Lung (tissue), 17 donors: ENCODE measurements at places on chromosomes 7 and 10. TPM values are rescaled to one million over a fixed set of nuclear protein-coding genes. Genes with fewer than 3 reads are reported as not detected.
A peak's percentile ranks its signal among the peaks of the same experiment; 100 is the strongest.

GRCh38 chr10:27399871-27400270, 104.2 kb upstream of the RAB18 start:
- H3K4me1 ChIP-seq: no peaks in the 10 kb centered on the region
- no peaks in the 10 kb centered on the region for H3K27me3 ChIP-seq
- H3K27ac ChIP-seq: no peak overlapping the region
- H3K4me3 ChIP-seq: no peak overlapping the region

Gene DYNC1I1
- 7.6 TPM for total RNA-seq

DNA sequence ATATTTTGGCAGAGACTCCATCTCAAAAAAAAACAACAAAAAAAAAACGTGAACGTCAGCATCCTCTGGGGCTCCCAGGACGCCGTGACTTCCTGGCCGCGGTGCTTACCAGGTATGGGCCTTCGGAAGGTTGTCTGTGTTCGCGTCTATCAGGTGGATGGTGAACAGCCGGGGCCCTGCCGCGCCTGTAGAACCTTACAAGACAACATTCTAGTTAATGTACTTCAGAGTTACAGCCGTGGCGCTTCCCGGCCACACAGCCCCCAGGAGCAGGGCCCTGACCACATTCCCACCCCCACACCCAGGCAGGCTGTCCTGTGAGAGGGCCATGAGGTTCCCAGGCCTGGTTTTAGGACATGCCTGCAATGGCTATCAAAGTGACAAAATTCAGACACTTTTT, 111.0 kb downstream of the SMURF1 start:
- no peaks in the 10 kb centered on the region for H3K4me1 ChIP-seq
- H3K27ac ChIP-seq: no peak overlapping the region
- no peaks in the 10 kb centered on the region for H3K27me3 ChIP-seq
- no peak for DNase-seq

DNA sequence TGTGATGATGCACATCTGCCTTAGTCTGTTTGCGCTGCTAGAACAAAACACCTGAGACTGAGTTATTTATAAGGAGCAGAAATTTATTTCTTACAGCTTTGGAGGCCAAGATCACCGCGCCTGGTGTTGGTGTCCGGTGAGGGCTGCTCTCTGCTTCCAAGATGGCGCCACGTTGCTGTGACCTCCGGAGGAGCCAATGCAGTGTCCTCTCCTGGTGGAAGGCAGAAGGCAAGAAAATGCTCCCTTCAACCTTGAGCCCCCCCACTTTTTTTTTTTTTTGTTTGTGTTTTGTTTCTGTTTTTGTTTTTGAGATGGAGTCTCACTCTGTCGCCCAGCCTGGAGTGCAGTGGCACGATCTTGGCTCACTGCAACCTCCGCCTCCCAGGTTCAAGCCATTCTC, 16.0 kb upstream of the ACTR3B start:
- H3K27me3 ChIP-seq: no peaks in the 10 kb centered on the region
- H3K27ac ChIP-seq: no peak overlapping the region
- H3K36me3 ChIP-seq: no peaks in the 10 kb centered on the region

DNA sequence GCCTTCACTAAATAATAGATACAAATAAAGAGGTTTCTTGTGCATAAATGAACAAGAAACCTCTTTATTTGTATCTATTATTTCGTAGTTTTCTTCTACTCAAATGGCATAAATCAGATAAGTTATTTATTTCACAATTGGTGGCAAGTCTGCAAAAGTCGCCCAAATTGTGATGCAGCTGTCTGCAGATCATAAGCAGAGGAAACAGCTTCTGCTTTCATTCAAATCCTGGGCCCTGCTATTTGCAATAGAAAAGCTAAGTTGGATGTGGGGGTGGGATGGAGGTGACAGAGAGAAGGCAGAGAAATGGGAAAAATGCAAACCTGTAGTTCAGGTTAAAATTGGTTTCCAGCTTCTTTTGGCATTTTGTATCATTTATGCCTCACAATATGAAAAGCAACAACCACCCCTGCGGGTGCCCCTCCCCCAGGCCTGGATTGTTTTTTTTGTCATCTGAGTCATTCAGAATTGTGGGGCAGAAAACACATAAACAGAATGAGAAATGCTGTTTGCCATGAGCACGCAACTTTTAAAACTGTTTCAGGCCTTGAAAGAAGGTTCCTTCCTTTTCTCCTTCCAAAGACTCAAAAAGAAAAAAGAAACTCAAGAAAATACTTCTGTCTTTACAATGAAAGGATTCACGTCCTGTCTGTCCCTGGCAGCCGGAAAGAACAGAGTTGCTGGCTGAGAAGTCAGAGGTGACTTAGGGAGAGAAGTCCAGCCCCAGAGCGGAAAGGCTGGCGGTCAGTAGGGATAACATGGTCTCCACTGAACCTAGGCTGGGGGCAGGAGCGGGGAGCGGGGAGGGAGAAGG, 132.9 kb downstream of the BAMBI start:
- peak; percentile 27 for DNase-seq
- H3K27me3 ChIP-seq: no peaks in the 10 kb centered on the region
- peaks cover 56% of the 10 kb centered on the region for H3K4me1 ChIP-seq
- peak overlapping the region; percentile 48 for H3K27ac ChIP-seq
- no peak overlapping the region for H3K4me3 ChIP-seq

Gene GIMAP6
- 38.9 TPM for total RNA-seq

Gene TEX47
- total RNA-seq: not detected

GRCh38 chr7:122588621-122589020, 110.3 kb downstream of the RNF133 start:
- H3K36me3 ChIP-seq: no peaks in the 10 kb centered on the region
- no peak for DNase-seq
- H3K4me1 ChIP-seq: peaks cover 8% of the 10 kb centered on the region
- H3K4me3 ChIP-seq: no peak overlapping the region
- no peaks in the 10 kb centered on the region for H3K27me3 ChIP-seq
- no peak overlapping the region for H3K27ac ChIP-seq

GRCh38 chr10:119371704-119372663, 164.6 kb downstream of the GRK5 start:
- peaks cover 25% of the 10 kb centered on the region for H3K4me1 ChIP-seq
- DNase-seq: no peak
- peak overlapping the region; percentile 88 for H3K27ac ChIP-seq
- no peaks in the 10 kb centered on the region for H3K36me3 ChIP-seq

DNA sequence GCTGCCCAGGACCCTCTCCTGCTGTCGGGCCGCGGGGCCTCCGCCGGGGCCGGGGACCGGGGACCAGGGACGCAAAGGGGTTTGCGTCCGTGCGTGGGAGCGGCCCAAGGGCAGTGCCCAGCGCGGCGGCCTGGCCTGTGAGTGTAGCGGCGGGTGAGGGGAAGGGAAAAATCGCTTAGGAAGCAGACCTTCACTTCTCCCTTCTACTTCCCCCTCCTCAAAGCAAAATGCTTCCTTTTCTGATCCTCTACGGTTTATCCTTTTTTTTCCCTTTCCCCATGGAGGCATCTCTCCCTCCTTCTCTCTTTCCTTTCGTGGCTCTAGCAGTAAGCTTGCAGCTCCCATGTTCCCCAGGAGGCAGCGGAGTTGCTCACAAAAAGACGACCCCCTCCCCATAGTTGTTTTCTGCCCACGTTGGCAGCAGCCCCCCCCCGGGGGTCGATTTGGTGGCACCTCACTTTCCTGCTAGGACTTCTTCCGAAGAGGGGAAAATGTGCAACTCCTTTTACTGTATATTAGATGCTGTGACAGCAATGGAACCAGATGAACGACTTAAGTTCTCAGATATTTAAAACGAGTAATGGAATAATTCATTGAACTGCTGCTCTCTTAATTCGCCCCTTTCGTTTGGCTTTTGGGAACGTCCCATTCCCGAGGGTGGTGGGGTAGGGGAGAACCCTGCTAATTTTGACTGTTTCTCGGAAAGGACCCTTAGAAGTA, 724 bp downstream of the CAPZA2 start:
- peak overlapping the region; percentile 71 for H3K4me3 ChIP-seq
- DNase-seq: peak; percentile 73
- no peaks in the 10 kb centered on the region for H3K27me3 ChIP-seq

Gene PNLIPRP3
- not detected for total RNA-seq

DNA sequence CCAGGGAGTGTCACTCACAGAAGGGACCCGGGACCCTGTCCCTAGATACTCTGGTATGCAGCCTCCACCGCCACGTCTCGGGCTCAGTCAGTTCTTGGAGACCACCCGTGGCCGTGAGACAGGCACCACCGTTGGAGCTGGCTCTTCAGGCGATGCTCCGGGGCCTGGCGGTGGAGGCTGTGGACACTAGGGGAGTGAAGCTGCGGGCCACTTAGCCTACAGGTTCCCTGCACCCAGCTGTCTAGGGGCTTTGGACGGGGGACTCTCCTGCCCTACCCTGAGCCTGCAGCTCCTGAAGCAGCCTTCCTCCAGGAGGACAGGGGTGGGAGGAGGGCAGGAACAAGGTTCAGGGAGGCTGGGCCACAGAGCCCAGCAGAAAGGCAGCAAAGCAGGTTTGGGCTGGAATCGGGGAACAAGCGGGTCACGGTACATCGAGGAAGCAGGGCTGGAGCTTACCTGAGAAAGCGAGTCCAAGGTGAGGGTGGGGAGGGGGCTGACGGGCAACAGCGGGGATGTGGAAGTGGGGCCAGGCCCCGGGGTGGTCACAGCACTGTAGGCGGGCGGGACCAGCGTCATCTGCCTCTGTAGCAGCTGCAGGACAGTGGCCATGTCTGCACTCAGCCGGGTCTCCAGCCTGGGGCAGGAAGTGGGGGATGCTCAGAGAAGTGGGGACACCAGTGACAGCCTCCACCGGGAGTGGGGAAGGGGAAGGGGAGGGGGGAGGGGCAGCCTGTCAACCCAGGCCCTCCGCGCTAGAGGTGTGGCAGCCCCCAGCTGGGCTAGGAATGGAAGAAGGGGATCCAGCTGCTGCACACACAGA, 31.5 kb downstream of the KCNH2 start:
- peaks cover 5% of the 10 kb centered on the region for H3K4me1 ChIP-seq
- no peaks in the 10 kb centered on the region for H3K36me3 ChIP-seq
- no peak for DNase-seq
- H3K4me3 ChIP-seq: no peak overlapping the region

Gene ZPBP
- total RNA-seq: 0.85 TPM

Gene GIMAP7
- 20.6 TPM for total RNA-seq

Gene TMEM140
- 16.1 TPM for total RNA-seq

Gene SKIDA1
- 1.6 TPM for total RNA-seq

- no peak overlapping the region for H3K4me3 ChIP-seq
- H3K4me1 ChIP-seq: peaks cover 11% of the 10 kb centered on the region
- H3K27me3 ChIP-seq: peaks cover 6% of the 10 kb centered on the region
These were observed 4.7 kb downstream of the PDGFA start for GRCh38 chr7:514651-515598.

- no peak overlapping the region for H3K4me3 ChIP-seq
- DNase-seq: no peak
- no peak overlapping the region for H3K27ac ChIP-seq
- H3K4me1 ChIP-seq: no peaks in the 10 kb centered on the region
- peaks cover 4% of the 10 kb centered on the region for H3K27me3 ChIP-seq
These were observed 16.4 kb downstream of the PRSS2 start for GRCh38 chr7:142787034-142787768.

DNA sequence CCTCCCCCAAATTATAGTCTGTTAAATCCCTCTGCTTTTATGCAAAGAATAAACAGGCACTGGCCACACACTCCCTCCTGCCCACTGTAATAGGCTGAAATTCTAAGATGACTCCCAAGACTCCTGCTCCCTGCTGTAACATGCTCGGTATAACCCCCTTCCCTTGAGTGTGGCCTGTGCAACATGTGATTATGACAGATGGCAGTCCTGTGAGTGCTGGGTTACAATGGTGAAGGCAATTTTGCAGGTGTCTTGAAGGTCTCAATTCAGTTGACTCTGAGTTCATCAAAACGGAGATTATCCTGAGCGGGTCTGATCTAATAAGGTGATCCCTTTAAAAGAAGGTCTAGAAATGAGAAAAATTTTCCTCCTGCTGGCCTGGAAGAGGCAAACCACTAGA, 55.9 kb downstream of the CREB3L2 start:
- no peak overlapping the region for H3K27ac ChIP-seq
- no peak overlapping the region for H3K4me3 ChIP-seq
- no peaks in the 10 kb centered on the region for H3K36me3 ChIP-seq
- peaks cover 11% of the 10 kb centered on the region for H3K4me1 ChIP-seq
- DNase-seq: no peak

GRCh38 chr7:5477723-5478531, 54.3 kb upstream of the TNRC18 start:
- H3K27me3 ChIP-seq: no peaks in the 10 kb centered on the region
- no peak overlapping the region for H3K27ac ChIP-seq

DNA sequence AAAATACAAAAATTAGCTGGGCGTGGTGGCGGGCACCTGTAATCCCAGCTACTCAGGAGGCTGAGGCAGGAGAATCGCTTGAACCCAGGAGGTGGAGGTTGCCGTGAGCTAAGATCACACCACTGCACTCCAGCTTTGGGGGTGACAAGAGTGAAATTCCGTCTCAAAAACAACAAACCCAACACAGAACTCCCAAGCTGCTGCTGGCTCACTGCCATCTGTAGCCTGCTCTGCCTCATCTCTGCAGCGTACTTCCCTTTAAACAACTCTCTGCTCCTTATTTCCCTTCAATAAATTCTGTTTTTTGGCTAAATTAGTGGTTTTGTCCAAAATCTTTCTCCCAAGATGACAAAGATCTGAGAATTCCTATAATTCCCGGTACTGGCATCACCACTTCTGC, 189.2 kb upstream of the GALNT17 start:
- DNase-seq: peak; percentile 58
- no peaks in the 10 kb centered on the region for H3K4me1 ChIP-seq
- no peaks in the 10 kb centered on the region for H3K36me3 ChIP-seq
- no peak overlapping the region for H3K27ac ChIP-seq

GRCh38 chr7:149879271-149879743, 5.5 kb downstream of the ATP6V0E2 start:
- no peaks in the 10 kb centered on the region for H3K4me1 ChIP-seq
- no peaks in the 10 kb centered on the region for H3K27me3 ChIP-seq
- H3K27ac ChIP-seq: no peak overlapping the region
- H3K36me3 ChIP-seq: no peaks in the 10 kb centered on the region

Gene SFTPA2
- total RNA-seq: 7,888 TPM

Gene STN1
- 41.6 TPM for total RNA-seq

DNA sequence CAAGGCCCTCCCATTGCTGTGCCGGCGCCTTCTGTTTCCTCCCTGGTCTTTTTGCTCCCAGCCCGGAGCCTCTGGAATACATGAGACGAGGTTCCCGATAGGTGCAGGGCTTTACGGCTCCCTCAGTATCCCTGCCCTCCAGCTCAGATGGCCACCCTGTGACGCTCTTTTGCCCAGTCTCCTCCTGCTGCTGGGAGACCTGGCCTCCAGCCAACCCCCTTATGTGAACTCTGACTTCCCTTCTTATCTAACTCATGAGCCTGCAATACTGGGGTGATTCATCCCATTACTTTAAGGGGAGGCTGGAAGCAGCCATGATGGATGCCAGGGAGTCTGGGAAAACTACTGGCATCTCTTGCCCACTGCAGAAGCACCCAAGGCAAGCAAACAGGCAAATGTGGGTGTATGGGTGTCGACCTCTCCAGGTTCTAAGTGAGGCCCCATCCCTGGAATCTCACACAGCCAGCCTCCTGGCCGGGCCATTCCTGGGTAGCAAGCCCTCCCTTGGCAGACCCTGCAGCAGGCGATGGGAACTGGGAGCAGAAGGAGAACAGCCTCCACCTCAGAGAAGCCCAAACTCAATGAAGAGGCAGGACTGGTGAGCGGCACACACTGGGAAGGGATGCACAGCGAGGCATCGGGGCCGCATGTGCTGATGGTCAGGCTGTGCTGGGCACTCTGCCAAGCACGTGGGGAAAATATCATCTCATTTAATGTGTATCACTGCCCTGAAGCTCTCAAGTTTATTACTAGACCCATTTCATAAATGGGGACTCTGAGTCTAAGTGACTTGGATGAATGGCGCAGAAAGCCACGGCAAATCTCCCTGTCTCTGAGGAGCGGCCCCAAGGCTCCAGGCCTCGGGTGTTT, 97.5 kb downstream of the FAM53B start:
- no peaks in the 10 kb centered on the region for H3K27me3 ChIP-seq
- H3K27ac ChIP-seq: peak overlapping the region; percentile 93
- H3K36me3 ChIP-seq: no peaks in the 10 kb centered on the region
- peaks cover 25% of the 10 kb centered on the region for H3K4me1 ChIP-seq
- no peak overlapping the region for H3K4me3 ChIP-seq
- DNase-seq: peak; percentile 49
